NCI-H460 (cell line): ENCODE measurements at places on chromosomes 1 and 21.

DNA sequence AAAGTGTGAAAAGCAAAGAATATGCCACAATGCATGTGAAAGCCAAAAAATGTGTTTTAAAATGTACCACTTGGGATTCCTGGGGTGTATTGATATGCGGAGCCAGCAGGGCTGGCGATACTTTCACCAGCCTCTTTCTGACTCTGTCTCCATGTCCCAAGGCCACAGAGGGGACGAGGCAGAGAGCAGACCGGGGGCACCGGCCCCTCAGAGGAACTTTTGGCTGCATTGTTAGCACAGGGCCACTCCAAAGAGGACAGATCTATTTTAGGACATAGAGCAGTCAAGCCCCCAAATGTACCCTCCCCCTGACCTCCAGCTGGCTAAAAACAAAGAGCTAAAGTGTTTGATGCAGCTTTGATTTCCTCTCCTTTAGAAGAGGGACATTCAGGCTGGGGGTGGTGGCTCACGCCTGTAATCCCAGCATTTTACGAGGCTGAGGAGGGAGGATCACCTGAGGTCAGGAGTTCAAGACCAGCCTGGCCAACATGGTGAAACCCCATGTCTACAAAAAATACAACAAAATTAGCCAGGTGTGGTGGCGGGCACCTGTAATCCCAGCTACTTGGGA, 25.6 kb upstream of the ZNF436 start:
- DNase-seq: no peak

- no peak for DNase-seq
Observed at GRCh38 chr1:228043281-228043848, 36.6 kb downstream of the WNT3A start.

- no peak for DNase-seq
Observed at GRCh38 chr1:116075990-116076389, 35.2 kb upstream of the MAB21L3 start.

- no peak for DNase-seq
Observed at GRCh38 chr1:44422161-44422560, 17.1 kb downstream of the RNF220 start.

- no peak for DNase-seq
Observed at GRCh38 chr1:205263580-205264190, 35.9 kb downstream of the TMCC2 start.

DNA sequence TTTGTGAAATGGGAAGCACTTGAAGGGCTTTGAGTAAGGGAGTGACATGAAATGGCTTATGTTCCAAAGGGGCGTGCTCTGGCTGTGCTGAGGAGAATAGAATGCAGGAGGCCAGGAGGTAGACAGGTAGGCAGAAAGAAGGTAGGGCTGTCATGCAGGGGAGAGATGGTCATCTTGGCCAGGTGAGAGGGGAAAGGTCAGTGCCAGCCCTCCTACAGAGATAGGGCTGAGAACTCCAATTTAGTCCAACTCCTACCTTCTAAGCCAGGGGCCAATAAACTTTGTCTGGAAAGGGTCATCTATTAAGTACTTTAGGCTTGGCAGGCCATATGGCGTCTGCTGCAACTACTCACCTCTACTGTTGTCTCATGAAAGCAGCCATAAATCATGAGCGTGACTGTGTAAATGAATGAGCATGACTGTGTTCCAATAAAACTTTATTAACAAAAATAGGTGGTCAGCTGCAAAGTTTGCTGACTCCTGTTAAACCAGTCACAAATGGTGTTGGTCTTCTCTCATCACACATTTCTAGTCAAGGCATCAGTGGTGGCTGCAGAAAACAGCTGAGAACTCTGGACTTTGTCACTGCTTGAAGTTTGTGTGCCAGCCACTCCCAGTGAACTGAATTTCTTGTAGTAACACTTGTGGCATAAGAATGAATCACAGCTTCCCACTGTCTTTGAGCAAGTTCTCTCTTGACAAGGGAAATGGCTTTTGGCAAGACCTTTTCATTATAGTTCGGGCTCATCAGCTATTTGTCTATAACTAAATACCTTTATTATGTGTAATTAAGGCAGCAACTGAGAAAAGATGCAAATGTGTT, 32.0 kb upstream of the CD2 start:
- DNase-seq: no peak

- DNase-seq: peak; percentile 60
Observed at GRCh38 chr1:93447481-93448291, at the start of gene FNBP1L. FNBP1L (plus strand) TSS chr1:93448118; CDS start chr1:93448282, 164 bp downstream.

DNA sequence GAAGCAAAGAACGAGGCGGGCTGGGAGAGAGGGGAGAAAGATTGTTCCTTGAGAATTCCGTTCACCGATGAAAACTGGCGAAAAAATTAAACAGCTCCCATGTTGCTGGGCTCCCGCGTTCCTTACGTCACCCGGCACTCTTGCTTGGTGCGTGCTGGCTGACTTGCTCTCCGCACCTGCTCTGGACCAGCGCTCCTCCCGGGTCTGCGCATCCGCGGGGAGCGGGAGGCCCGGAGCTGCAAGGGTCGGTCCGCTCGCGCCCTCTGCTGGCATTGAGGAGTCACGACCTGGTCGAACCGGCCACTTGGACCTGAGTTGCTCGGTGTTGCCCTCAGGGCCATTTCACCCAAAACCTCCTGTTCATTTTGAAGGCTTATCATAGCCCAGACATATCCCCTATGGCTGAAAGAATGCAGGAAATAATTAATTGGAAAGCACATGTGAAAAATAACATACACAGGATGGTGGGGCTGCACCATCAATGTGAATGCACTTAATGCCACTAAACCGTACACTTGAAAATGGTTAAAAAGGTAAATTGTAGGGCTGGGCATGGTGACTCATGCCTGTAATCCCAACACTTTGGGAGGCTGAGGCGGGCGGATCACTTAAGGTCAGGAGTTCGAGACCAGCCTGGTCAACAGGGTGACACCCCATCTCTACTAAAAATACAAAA, 98.9 kb upstream of the BACE2 start:
- peak; percentile 54 for DNase-seq

DNA sequence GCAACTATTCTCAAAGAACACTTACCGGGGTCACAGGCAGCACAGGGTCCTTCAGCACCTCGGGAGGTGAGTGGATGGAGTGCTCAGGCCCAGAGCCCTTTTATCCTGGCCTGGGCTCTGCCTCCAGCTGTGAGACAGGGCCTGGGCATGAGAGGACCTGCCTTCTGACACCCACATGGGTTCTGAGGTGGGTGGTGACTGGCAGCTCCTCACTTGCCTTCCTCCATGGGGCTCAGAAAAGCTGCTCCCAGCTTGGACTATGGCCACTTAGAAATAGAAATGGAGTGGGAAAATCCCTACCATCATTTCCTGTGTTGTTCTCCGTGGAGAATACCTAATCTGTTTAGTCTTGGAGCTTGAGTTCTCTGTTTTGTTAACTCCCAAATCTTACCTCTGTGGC, at the start of gene LCE1C:
TSS of gene LCE1C (minus strand) at position 76 of the 400 bp plus-strand sequence. CDS start 1,173 bp downstream, outside the sequence.
- DNase-seq: no peak

GRCh38 chr1:157163273-157164127, 25.3 kb upstream of the ETV3 start:
- DNase-seq: peak; percentile 73

- DNase-seq: no peak
Observed at GRCh38 chr1:24751833-24752232, 6.6 kb downstream of the CLIC4 start.

DNA sequence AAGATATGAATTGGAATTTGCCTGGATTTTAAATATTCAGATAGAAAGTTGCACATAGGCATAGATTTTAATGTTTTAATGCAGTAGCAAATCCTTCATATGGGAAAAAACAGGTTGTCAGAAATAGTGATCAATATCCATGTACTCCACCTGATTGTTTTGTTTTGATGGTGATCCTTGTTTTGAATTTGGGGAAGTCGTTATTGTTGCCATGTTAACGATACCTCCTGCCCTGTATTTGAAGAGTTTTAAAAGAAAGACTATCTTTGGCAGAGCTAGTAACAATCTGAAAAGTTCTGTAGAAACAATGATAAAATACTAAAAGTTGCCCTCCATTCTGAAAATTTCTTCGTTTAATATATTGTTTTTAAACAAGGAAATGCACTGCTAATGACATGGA, 1.1 kb downstream of the CEP350 start:
- no peak for DNase-seq

DNA sequence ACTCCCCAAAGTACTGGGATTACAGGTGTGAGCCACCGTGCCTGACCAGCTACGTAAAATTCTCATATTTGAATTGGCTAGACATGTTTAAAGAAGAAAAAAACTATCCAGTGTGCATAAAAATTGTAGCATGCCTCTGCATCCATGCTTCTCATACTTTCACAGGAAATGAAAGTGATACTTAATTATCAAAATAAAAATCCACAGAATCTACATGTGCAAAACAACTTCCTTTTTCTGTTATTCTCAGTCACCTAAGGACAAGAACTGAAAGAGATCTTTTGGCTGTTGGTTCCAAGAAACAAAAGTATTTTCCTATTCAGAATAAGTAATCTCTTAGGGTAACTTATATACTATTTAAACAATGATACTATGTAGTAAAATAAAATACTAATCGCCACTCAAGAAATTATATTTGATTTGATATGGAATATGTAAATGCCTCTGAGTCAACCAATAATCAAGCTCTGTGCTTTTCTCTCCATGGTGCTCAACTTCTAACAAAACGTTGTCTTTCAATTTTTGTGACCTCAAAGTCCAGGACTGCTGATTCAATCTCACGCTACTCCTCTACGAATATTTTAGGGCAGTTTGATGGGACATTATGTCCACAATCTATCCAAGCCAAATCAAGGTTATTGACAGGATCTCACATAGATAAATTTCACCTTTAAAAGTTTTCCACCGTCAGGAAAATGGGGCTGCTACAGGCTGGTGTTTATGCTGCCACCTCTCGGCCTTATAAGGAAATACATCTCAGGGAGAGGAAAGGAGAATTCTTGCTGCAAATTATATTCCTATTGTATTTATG, 102.7 kb downstream of the ZNF281 start:
- DNase-seq: peak; percentile 54

- no peak for DNase-seq
Observed at GRCh38 chr21:40053007-40053406, 185.8 kb downstream of the PCP4 start.

DNA sequence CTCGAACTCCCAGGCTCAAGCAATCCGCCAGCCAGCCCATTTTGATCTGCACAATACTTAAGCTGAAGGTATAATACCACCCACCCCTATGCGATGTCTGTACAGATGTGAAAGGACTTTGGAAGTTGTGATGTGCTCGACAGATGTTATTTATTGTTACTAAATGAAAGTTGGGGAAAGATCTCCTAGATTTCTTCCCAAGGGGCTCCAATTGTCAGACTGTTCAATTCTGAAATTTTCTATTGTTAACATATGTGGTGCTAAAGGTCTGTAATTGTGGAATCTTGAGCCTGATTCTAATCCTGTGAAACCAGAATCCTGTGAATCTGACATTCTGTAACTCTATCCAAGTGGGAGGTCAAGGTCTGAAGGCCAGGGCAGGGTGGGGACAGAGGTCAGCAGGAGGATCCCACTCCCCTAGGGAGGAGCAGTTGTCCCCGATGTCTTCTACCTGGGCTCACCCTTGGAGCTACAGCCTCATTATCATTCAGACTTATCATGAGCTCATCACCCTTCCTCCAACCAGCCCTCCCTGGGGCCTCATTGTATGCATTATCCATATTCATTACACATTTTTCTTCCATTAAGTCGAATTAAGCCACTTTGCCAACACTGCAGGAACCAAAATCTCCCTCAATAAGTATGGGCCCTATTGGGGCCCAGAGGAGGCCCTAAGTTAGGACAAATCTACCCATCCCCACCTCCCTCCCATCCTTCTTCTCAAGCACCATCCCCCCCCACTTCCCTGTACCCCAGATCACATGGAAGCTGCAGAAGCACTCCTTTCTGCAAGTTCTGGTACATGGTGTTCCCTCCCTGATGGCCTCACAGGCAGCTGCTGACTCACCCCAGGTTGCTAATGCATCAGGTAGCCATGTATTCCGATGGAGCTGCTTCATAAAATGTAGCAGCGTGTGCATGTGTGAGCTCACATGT, 32.3 kb downstream of the SHISAL2A start:
- no peak for DNase-seq

GRCh38 chr1:219235903-219236481, 62.3 kb downstream of the LYPLAL1 start:
- no peak for DNase-seq

DNA sequence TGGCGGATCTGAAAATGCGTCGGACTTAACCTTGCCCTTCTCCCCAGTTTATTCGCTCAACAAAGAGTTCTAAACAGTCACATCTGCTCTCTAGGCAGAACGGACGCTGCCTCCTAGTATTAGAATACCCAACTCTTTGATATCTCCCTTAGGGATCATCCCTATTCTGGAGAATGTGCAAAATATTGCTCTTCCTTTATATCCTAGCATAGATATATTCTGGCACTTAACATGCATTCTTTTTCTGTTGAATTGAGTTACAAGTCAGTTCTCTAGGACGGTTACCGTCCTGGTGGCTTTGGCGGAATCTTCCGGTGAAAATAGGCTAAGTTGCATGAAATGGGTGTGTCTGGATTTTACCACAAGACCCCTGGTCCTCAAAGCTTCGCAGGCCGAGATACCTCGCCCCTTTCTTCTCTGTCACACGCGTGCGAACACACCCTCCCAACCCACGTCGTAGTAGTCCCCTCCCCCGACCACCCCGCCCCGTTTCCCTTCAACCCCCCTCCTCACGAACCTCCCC, 501 bp upstream of the DNAJC6 start:
- DNase-seq: no peak

DNA sequence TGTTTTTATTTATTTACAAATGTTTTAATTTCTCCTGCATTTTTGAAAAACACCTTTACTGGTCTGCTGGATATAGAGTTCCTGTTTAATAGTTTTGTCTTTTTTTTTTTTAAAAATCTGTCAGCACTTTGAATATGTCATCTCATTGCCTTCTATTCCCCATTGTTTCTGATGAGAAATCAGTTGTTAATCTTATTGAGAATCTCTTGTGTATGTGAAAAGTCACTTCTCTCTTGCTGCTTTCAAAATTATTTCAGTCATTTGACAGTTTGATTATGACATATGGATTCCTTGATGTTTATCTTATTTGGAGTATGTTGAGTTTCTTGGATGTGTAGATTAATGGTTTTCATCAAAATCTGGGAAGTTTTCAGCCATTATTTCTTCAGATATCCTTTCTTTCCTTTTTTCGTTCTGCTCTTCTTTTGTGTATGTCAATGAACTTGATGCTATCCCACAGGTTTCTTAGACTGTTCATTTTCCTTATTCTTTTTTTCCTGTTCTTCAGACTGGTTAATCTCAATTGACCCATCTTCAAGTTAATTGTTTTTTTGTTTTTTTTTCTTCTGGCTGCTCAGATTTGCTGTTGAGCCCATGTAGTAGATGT, 51.2 kb upstream of the CCDC190 start:
- no peak for DNase-seq

DNA sequence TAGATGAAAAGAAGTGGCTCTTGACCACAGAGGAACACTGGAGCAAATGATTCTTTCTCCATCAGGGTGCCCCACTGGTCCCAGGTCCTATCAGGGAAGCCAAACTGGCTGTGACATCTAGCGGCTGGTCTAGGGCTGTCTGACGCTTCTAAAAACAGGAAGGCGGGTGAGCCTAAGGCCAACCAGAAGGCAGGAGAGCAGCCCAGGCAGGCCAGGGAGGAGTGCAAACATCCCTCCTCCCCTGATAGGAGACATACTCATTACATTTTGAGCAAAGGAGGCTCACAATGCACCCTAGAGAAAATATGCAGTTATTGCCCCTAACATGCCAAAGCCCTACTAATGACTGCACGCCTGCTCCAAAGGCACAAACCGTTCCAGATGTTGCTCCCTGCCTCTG, 10.4 kb upstream of the FOXE3 start:
- no peak for DNase-seq

GRCh38 chr1:5340560-5341130, 651.6 kb downstream of the NPHP4 start:
- DNase-seq: no peak
